ENCODE measurements at places on chromosomes 7 and 10.

DNA sequence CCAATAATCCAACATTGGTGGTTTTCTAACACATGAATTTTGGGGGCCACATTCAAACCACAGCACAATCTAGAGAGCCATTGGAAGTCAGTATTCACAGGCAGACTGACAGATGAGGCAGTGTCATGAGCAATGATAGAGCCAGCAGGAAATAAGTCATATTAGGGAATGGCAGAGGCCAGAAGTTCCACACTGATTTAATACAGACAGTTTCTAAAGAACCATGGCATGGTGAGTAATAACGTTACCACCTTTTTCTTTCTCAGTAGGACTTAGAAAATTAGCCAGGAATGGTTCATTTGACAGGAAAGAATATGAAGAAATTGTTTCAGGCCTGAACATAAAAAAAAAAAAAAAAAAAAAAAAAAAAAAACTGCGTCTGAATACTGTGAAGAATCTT lies 210.3 kb downstream of the GPAM start:
- DNase-seq, result no peak

DNA sequence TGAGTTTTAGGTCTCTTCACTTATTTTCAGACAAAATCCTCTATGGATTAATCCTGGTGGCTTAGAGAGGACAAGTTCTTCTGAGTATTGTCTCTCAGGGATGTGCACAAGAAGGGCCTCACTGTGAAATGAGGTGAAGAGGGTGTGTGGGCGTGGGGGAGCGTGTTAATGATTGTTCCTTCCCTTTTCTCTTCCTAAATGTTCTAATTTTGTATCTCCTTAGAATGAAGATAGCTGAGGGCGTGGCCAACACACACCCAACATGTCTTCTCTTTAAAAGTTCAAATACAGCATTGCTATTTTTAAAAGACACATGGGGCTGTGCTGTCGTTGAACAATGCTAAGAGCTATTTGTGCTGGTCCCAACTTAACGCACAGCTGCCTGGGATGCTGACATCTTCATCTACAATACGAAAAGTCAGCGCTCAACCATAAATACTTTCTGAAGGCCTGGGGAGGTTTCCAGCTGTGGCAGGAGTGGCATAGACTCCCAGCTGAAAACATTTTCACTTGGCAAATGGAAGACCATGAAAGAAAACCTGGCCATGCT lies 135.9 kb downstream of the JCAD start:
- DNase-seq, result no peak

GRCh38 chr10:112614586-112614985 lies 167.6 kb downstream of the VTI1A start:
- no peak for DNase-seq

GRCh38 chr7:41222746-41223145 lies 480.1 kb downstream of the INHBA start:
- DNase-seq, result no peak

GRCh38 chr7:77464589-77464988 lies 48.4 kb upstream of the GSAP start:
- DNase-seq, result no peak

- DNase-seq, result no peak
Measured at GRCh38 chr7:131893631-131894340, 337.4 kb upstream of the PODXL start.

DNA sequence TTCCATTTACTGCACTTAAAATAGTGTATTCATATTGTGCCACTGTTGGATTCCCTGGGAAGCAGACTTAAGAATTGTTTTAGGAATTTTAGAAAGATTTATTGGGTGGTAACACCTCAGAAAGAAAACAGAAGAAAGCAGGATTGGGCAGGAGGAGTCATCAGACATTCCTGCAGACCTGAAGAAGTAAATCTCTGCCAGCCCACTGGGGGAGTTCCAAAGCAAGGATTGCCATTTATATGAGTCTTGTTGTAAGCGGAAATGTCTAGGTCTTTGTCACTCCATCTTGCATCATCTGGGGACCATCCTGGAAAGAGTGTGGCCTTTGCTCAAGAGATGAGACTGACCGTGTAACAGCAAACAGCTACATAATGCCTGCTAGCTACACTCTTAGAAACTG lies 947.6 kb upstream of the POT1 start:
- no peak for DNase-seq

DNA sequence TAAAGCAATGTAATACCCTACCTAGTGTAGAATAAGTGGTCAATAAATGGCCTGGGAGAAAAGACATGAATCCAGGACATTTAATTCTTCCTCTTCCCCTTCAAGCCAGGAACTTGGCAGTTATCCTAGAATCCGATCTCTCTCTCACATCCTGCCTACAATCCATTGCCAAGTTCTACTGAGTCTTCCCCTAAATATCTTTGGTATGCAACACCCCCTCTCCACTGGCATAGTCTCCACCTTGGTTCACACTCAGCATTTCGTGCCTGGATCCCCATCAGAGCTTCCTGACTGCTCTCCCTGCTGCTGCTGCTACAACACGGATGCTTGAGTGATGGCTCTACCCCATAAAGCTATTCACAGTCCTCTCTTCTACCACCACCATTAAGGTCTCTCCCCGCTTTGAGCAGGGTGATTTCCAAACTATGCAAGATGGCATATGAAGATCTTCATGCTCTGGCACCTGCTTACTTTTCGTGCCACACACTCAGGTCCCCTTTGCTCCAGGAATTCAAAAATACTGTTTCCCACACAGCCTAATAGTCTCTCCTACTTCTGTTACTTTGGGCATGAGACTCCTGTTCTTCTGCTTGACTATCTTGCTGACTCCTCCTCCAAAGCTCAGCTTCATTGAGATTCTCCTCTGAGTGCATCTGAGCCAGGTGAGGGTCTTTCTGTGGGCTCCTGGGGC lies 4.8 kb downstream of the ANK3 start:
- no peak for DNase-seq

DNA sequence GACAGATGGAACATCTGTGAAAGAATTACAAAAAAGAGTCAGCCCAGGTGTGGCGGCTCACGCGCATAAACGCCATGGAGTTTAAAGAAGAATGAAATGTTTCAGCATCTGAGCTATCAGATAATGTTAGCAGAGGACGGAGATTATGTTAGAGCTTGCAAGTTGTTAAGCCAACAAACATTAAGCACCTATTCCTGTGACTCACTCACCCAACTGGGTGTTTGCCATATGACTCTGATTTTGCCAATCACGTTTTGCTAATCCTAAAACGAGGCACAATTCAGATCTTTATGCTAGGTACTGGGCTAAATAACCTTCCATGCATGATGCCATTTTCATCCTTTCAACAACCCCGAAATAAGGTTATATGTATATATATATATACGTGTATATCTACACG lies 29.0 kb upstream of the CCNY start:
- DNase-seq, result no peak

- DNase-seq, result no peak
Measured at GRCh38 chr7:152871678-152872060, 112.1 kb downstream of the ACTR3B start.

DNA sequence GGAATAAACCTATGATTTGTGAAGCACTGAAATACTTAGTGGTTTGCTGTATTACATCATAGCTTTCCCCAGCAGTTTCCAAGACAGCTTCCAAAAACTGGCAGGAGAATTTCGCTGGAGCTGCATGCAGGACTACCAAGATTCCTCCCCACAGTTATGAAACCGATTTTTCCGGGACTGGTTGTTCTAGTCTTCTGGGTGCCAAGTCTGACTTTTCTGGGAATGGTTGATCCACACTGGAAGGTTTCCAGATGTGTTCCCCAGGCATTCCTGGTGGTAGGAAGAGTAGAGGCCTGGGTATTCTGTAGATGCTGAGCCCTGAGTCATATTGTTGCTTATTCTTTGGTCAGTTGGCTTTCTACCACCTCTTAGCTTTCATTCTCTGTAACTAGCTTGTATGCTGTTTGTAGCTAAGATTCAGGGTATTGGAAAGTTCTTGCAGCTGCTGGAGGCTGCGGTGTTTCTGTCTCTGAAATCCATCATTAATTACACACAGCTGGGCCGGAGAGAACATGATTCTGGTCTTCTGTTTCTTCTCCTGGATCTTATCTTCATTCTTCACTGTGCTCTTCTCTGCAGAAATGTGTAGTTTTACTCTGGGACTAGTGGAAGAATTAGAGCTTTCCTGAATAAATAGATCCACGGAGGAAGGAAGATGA lies 6.3 kb downstream of the ABCC2 start:
- no peak for DNase-seq

GRCh38 chr7:151046603-151047573 lies 1.4 kb upstream of the ASIC3 start:
- no peak for DNase-seq

DNA sequence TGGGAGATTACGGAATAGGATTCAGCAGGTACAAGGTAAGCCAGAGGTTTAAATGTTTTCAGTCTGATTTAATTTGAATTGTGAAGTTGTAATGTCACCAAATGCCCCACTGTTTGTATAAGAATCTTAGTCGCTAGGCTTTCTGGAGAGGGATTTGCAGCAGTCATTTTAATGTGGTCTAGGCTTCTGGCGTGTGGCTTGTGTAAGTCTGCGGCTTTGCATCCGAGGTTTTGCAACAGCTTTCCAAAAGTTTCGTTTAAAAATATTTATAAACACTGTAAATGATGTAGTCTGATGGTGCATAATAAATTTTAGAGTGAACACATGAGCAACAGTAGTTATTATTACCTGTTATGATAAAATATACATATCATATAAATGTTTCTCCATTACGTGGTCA lies 26.1 kb upstream of the BHLHA15 start:
- DNase-seq, result no peak

- no peak for DNase-seq
Measured at GRCh38 chr10:1532636-1533035, 204.7 kb downstream of the ADARB2 start.

DNA sequence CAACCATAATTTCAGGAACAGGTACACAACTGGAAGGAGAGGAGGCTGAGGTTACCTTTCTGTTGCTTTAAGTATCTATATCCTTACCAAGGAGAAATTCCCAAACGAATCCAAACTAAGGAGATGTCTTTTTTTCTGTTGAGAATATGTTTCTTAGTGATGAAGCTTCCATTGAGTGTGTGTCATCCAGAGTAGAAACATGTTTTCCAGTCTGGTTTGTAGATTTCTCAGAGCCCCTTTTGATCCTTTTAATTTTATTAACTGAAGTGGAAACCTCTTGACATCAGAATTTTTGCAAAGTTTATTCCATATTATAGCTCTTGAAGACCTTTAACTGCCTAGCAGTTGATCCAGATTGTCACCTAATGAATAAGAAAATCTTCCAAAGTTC lies 207.1 kb upstream of the FERD3L start:
- no peak for DNase-seq

Data from stimulated activated CD4-positive, alpha-beta T cell treated with anti-CD3 and anti-CD28 coated beads, Interleukin-1b, Interleukin-23, amount 100 ng/mL, for 4 hours (primary cell).